ENCODE measurements at places on chromosomes 3 and 15.
A peak's percentile ranks its signal among the peaks of the same experiment; 100 is the strongest.

GRCh38 chr3:187370051-187370450 lies 1.9 kb downstream of the RTP4 start:
- DNase-seq: no peak

DNA sequence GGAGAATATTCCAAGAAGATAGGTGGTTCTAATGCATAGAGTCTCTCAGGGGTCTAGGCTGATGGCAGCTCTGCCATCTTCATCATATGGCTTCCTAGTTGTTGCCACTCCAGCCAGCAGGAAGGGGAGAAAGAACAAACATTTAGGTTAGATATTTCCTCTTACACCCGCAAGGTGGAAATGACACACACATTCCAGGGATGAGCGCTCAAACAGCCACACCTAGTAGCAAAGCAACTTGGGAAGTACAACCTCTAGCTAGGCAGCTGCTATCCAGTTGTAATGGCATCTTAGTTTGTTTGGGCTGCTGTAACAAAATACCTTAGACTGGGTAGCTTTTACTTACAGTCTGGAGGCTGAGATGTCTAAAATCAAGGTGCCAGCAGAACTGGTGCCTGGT lies 51.9 kb upstream of the ADAMTSL3 start:
- no peak for DNase-seq

GRCh38 chr3:63990733-63991132 lies 32.6 kb downstream of the PSMD6 start:
- no peak for DNase-seq

GRCh38 chr15:39434751-39435238 lies 146.1 kb upstream of the THBS1 start:
- DNase-seq: no peak

- no peak for DNase-seq
These were observed 90.6 kb downstream of the ABI3BP start for GRCh38 chr3:100902572-100902971.

- DNase-seq: peak; percentile 50
These were observed 97.3 kb downstream of the XXYLT1 start for GRCh38 chr3:195173657-195174056.

DNA sequence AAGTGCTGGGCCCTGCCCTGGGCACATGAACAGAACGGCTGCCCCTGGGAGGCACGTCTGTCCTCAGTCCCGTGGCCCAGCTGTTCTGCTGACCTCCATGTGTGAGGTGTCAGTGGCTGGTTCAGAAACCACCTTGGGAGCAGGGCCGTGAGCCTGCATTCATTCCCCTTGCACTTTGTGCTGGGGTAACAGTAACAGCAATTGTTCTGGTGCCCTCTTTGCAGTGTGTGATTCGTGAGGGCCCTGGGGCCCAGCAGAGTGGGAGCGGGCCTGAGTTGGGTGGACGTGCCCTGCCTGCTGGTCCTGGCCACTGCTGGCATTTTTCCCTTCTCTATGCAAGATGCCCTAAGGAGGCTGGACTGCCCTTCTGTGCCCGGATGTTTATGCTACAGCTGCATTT lies 50.4 kb upstream of the MYZAP start:
- no peak for DNase-seq

- DNase-seq: no peak
These were observed 435.4 kb upstream of the GOLIM4 start for GRCh38 chr3:168531116-168531515.

- no peak for DNase-seq
These were observed 85.1 kb upstream of the SAMMSON start for GRCh38 chr3:69914395-69914794.

GRCh38 chr15:40702077-40702476 lies 7.1 kb downstream of the RAD51 start:
- no peak for DNase-seq

GRCh38 chr3:59472541-59472940 lies 422.7 kb upstream of the CFAP20DC start:
- DNase-seq: no peak

DNA sequence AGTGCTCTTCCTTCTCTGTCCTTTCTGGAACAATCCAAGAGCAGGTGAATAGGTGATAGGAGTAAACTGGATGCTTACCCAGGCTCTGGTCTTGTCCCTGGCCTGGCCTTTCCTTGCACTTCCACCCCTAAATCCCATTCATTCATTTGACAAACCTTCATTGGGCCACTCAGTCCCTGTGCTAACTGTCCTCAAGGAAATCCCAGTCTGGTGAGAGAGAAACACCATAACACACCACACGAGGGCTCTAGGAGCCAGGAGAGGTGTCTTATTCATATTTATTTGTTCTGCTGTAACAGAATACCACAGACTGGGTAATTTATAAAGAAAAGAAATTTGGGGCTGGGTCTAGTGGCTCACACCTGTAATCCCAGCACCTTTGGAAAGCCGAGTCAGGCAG lies 22.8 kb downstream of the EFCC1 start:
- no peak for DNase-seq

- no peak for DNase-seq
These were observed 143.2 kb upstream of the PRICKLE2 start for GRCh38 chr3:64368257-64369020.

DNA sequence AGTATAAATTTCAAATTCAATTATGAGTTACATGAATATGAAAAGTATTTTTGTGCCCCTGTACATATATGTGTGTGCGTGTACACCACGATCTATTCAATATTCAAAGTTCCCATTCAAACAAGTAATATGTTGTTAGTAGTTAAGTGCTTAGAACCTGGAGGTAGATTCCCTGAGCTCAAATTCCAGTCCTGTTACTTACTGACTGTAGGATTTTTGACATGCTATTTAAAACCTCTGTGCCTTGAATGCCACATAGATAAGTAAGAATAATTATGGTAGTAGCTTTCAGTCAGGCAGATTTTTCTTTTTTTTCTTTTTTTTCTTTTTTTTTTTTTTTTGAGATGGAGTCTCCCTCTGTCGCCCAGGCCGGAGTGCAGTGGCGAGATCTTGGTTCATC lies 53.3 kb upstream of the CMSS1 start:
- no peak for DNase-seq

DNA sequence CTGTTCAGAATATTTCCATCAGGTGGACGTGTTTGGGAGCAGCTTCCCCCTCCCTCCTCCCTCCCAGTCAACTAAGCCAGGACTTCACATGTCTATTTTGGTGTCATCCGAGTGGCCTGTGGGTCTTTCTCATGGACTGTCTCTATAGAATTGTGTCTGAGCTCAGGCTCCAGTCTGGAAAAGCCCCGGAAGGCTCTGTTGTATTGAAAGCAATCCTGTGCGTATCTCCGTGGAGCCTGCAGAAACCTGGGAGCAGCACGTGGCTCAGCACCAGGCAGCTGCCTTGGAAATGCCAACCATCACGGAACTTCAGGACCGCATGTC lies 25.2 kb downstream of the COLQ start:
- peak; percentile 39 for DNase-seq

- no peak for DNase-seq
These were observed 542.6 kb downstream of the TUSC7 start for GRCh38 chr3:117252208-117252607.

- DNase-seq: no peak
These were observed 453.2 kb upstream of the PROK2 start for GRCh38 chr3:72238010-72238691.

DNA sequence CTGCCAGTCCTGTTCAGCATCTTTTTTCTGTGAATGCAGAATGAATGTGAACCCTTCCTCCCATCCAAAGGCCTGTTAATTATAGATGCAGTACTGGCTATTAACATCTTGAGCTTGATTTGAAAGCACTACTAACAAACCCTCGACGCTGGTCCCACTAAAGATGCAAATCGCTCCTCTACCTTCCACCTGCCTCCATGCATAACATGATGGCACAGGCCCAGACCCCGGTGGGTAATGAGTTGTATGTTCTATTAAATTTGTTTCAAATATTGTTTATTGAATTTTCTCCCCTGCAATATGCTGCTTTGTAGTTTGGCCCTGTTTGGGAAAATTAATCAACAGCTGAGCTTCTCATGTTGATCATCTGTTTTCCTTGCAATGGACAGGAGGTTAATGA lies 69.3 kb downstream of the RAB11A start:
- DNase-seq: no peak

DNA sequence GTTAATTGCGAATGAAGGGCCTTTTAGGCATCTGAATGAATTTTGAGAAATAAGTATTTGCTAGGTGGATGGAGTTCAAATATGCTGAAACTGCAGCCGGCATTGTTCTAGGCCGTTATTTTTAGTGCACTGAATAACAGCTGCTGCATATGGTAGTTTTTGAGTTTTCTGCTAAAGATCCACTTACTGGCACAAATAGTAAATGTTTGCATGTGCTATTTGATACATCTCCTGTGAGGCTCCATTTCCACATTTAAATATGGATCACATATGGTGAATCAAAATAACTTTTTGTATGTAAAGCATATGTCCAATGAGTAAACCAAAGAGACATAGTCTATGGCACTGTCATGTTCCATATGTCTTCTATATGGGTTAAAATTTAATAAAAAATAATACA lies 56.7 kb upstream of the CNTN4 start:
- no peak for DNase-seq

- no peak for DNase-seq
These were observed 477.4 kb downstream of the NAALADL2 start for GRCh38 chr3:175336406-175337133.

DNA sequence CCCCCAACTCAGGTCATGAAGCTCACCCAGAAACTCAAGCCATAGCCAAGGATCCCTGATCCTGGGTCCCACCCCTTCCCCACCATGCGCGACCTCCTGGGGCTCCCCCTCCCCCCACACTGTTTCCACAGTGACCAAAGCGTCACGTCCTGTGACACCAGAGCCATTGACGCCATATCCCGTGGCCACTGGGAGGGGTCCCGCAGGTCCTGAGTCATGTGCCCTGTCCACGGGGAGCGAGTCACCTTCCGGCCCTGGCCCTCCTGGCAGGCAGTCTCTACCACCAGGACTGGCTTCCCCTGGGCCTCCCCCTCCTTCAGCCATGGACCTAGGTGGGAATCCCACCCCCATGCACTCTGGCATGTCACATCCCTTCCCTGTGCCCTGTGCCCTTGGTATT lies 15.6 kb downstream of the SEMA3F start:
- DNase-seq: no peak

GRCh38 chr15:28021281-28022039 lies 77.7 kb downstream of the OCA2 start:
- DNase-seq: no peak

DNA sequence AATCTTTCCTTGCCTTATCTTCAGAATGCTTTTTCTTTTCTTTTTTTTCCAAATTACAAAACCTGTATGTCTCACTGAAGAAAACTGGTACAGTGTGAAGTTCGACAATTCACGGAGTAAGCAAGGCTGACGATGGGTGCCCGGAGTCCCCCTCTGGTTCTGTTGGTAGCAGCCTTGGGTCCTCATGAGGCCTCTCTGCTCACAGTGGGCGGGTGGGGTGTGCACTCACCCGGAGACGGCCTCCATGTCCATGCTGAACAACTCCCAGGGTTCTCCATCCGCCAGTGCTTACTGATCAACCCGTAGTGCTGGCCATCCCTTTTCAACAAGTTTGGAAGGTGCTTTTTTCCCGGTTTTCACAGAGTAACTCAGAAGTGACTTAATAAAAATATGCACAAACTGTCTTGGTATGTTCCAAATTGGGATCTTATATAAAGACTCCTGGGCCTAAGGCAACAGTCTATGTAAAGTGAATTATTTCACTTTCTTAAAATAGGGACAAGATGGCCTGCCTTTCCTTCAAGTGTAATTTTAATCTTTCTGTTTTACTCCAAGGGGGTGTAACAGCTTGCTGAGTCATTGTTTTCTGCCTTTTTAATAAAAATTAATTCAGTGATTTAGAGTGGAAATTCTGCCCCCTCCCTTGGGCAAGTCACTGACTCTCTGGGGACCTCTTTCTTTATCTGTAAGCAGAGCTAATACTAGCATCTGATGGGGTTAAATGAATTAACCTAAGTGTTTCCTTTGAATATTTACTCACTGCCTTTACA lies 23.7 kb downstream of the LRRK1 start:
- no peak for DNase-seq

- DNase-seq: no peak
These were observed 14.4 kb upstream of the ROBO2 start for GRCh38 chr3:77025471-77025870.

GRCh38 chr15:41957021-41957897 lies 15.1 kb downstream of the EHD4 start:
- DNase-seq: no peak

- no peak for DNase-seq
These were observed 8.4 kb downstream of the SNAP23 start for GRCh38 chr15:42503825-42504224.

DNA sequence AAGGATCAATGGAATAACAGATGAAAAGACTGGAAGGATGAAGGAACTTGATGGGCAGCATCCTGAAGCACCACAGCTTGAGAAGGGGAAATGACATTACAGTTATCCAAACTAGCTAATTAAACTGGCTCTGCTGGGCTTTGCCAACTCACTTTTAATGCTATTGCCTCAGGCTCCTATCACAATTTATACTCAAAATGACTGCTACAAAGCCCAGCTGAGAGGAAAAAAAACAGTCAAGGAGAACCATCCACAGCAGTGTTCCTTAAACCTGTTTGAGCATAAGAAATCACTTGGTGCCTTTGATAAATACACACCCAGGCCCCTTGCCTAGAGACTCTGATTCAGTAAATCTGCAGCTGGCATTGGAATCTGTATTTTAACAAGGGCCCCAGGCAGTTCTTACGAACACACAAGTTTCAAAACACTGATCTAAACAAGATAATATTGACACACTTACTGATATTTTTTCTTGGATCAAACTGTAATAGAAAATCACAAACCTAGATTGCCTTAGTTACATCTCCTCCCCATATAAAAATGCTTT lies 85.8 kb downstream of the MB21D2 start:
- no peak for DNase-seq

DNA sequence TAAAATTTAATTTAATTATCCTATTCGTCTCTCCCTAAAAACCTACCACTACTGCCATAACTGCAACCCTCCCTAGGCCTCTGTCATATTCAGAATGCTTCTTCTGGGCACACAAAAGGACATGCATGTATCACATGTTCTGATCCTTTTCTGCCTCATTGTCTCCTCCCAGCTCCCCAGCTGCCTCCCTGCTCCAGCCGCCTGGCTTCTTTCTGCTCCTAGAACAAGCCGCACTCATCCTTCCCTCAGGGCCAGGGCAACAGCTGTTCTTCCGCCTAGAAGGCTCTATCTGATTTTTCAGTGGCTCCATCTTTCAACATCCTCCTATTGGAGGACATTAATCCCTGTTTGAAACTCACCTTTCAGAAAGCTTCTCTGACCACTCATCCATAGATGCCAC lies 38.6 kb downstream of the TMED3 start:
- no peak for DNase-seq

Data from activated effector memory CD4-positive, alpha-beta T cell treated with anti-CD3 and anti-CD28 coated beads, Interleukin-2, amount 50 U/mL, for 16 hours (primary cell).